ENCODE measurements at places on chromosomes 5 and 9. TPM values are rescaled to one million over a fixed set of nuclear protein-coding genes. Genes with fewer than 3 reads are reported as not detected.

The CD74 gene
- total RNA-seq: 291 TPM

The S100Z gene
- not detected for total RNA-seq

DNA sequence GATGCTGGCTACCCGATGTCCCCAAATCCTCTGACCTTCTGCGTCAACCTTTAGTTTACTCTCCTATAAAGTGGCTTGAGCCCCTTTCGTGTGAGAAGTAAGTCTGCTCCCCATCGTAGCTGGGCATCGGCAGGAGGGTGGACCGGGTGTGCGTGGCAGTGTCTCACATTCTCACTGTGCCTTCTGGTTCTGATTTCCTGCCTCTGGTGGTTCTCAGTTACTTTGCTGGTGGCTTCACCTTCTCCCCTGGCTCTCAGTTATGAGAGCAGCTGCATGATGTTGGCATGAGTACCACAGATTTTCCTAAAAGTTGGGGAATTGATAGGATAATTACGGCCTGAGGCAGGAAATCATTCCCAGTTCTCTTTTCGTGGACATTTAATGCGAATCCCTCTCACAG is 47.0 kb upstream of the RPS23 start:
- H3K4me1 ChIP-seq: no peaks in the 10 kb centered on the region
- no peaks in the 10 kb centered on the region for H3K36me3 ChIP-seq
- no peak overlapping the region for H3K27ac ChIP-seq

The CDH9 gene
- not detected for total RNA-seq

DNA sequence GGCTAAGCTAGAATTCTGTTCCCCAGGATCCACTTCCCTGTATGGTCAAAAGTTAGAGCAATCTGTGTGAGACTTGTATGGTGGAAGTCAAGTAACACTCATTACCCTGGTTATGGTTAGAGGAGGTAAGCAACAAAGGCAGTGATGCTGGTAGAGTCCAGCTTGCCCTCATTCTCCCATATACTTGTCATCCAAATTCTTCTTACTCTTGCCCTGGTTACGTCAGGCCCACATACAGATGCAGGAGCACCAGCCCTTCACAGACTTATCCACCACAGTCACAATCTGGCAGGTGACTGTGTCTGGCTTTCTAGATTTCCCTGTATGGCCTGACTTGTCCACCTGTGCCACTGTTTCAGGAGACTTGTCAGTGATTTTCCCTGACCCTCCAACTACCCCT is 35.4 kb downstream of the PGGT1B start:
- no peak for DNase-seq
- H3K36me3 ChIP-seq: no peaks in the 10 kb centered on the region
- H3K4me3 ChIP-seq: no peak overlapping the region

The OBP2B gene
- total RNA-seq: not detected

The IL3 gene
- total RNA-seq: not detected

- H3K36me3 ChIP-seq: no peaks in the 10 kb centered on the region
- no peak overlapping the region for H3K27ac ChIP-seq
- no peak overlapping the region for H3K4me3 ChIP-seq
- H3K4me1 ChIP-seq: no peaks in the 10 kb centered on the region
- no peak for DNase-seq
- H3K27me3 ChIP-seq: no peaks in the 10 kb centered on the region
These were observed 92.7 kb downstream of the VCAN start for GRCh38 chr5:83564069-83564749.
